ENCODE measurements at places on chromosomes 13 and 19.

DNA sequence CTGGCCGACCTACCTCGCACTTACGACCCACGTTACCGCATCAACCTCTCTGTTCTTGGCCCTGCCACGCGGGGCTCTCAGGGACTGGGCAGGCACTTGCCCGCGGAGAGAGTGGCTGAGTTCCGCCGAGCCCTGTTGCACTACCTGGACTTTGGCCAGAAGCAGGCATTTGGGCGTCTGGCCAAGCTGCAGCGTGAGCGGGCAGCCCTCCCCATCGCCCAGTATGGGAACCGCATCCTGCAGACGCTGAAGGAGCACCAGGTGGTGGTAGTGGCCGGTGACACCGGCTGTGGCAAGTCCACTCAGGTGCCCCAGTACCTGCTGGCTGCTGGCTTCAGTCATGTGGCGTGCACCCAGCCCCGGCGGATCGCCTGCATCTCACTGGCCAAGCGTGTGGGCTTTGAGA is 4.2 kb downstream of the DHX34 start:
- DNase-seq, result no peak

GRCh38 chr13:35810321-35810720 is 320.9 kb downstream of the DCLK1 start:
- DNase-seq, result no peak

- no peak for DNase-seq
These were observed 918.8 kb downstream of the SLITRK1 start for GRCh38 chr13:82963226-82964099.

- no peak for DNase-seq
These were observed 13.0 kb downstream of the ARHGAP33 start for GRCh38 chr19:35788205-35788960.

GRCh38 chr13:110475550-110476219 is 85.8 kb downstream of the RAB20 start:
- DNase-seq, result no peak

DNA sequence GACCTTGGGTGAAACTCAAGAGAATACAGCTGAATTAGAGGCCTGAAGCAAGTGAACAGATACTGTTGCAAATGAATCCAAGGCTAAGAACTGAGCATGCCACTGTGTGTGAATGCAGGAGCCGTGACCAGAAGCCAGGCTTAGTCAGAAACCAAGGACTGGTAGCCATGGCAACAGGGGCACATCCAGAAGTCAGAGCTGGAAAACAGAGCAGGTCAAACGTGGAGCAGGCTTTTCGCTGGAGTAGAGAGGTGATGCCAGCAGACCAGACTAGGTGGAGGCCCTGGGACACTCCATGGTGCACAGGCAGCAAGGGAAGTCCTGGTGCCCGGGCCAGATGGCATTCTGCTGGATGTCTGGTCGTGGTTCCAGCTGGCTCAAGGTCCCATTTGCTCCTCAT is 564.1 kb downstream of the PCDH9 start:
- no peak for DNase-seq

DNA sequence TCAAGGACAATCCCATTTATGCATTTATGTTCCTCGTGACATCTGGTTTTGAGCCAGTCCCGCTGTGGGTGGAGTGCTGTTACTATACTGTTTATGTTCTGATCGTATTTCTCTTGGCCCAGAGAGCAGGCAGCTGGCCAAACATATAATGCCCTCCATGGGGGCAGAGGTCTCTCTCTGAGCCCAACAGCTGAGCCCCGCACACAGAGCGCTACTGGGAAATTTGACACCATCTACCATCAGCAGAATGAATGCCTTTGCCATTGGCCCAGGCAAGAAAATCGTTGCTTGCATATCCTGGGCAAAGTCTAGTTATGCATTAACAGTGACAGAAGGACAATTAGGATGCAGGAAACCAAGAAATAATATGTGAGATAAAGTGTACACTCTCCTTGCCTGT is 126.8 kb upstream of the CACNA1A start:
- DNase-seq, result no peak

DNA sequence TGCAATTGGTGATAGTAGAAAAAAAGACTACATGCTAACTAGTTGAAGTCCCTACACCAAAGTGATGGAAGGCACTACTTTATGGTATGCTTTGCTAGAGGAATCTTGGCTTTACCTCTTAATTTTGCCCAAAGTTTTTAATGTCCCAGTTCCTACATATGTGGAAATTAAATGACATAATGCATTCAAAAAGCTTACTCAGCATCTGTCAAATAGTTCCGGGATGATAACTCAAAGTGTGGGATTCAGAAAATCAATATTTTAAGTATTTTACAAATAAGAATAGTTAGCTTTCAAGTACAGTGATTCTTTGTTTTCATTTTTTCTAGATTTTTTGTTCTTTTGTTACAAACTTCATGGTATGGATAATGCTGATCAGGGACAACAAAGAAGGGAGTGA is 211.6 kb downstream of the PCDH20 start:
- no peak for DNase-seq

DNA sequence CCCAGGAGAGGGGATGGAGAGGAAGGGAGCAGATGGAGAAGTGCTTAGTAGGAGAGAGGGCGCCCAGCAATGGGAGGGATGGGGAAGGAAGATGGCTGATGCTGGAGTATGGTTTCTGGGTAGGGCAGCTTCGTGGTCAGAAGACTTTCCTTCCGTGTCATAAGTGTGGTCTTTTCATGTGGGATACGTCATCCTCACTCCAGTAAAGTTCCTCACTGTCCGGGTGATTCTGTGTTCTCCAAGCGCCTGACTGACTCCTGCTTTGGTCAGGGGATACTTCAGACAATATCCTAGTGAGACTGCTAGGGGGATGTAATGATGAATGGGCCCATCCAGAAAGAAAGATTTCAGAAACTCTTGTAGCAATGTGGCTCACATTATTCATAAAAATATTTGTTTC is 3.9 kb upstream of the OR10H3 start:
- DNase-seq, result no peak

GRCh38 chr19:33063753-33064457 is 783 bp downstream of the RHPN2 start:
- DNase-seq, result no peak

- no peak for DNase-seq
These were observed 130.8 kb downstream of the KL start for GRCh38 chr13:33146843-33147611.

DNA sequence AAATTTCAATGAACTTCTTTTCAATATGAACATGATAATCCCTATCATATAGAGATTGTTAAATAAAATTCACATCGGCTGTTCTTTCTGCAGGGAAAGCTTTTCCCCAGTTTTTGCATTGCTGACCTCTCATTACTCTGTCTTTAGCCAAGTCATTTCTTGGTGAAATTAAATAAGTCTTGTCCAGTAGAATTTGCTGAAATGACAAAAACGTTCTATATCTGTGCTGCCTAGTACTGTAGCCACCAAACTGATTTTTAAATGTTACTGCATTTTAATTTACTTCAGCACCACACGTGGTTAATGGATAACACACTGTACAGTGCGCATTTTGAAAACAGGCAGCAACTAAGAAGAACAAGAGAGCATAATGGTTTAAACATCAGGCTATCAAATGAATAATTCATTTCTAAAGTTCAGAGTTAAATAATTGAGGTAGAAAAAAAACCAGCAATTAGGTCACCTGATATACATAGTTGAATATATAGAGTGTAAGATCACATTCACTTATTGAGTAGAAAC is 178.9 kb downstream of the LIG4 start:
- DNase-seq, result no peak
